ENCODE measurements at places on chromosomes 5 and 9.

- no peak for DNase-seq
Observed at GRCh38 chr5:38607930-38608564, 51.6 kb upstream of the LIFR start.

GRCh38 chr9:135275163-135275562 is 187.7 kb downstream of the OLFM1 start:
- no peak for DNase-seq

DNA sequence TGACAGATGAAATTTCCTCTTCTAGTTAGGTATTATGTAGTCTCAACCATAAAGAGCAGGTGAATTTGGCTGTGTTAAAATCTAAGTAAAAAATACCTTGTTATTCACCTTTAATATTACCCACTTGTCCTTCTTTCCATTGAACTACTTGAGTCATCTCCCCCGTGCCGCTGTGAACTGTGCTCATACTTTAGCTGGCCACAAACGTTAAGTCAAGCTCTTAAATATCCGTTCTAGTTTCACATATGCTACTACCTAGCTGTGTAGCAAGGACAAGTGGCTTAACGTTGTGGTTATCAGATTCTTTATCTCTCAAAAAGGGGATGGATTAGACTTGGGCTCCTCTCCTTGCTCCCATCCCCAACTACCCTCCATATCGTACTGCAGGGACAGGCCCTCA is 110.4 kb downstream of the EFNA5 start:
- DNase-seq: no peak

DNA sequence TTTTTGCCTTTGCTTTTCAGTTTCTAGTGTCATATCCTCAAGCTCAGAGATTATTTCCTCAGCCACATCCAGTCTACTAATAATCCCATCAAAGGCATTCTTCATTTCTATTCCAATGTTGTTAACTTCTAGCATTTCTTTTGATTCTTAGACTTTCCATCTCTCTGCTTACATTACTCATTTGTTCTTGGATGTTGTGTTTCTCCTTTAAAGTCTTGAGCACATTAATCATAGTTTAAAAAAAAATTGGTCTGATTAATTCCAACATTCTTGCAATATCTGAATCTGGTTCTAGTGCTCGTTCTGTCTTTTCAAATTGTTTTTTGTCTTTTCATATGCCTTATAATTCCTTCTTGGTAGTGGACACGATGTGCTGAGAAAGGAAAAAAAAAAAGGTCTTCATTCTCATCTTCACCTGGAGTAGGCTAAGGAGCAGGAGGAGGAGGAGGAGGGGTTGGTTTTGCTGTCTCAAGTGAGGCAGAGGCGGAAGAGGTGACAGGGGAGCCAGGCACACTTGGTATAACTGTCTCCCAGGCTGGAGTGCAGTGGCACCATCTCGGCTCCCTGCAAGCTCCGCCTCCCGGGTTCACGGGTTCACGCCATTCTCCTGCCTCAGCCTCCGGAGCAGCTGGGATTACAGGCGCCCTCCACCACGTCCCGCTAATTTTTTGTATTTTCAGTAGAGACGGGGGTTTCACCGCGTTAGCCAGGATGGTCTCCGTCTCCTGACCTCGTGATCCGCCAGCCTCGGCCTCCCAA is 16.3 kb downstream of the PRXL2C start:
- no peak for DNase-seq

- no peak for DNase-seq
Observed at GRCh38 chr9:82558346-82558745, 504.6 kb downstream of the RASEF start.

DNA sequence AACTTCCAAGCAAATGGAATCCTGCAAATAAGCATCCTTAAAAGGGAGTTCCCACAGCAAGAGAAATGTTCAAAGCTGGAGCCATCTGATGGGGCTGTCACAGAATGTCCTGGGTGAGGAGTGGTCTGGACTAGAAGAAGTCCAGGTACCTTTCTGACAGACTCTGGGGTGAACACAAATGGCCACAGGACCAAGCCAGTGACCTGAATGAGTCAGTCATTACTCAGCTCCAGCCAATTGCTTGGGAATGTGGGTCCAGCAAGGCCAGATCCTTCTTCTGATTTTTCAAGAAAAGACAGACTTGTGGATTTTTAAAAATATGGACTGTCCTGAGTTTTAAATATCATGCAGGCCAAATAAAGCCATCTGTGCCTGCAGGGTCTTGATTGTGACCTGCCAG is 30.1 kb downstream of the GALNT10 start:
- no peak for DNase-seq

DNA sequence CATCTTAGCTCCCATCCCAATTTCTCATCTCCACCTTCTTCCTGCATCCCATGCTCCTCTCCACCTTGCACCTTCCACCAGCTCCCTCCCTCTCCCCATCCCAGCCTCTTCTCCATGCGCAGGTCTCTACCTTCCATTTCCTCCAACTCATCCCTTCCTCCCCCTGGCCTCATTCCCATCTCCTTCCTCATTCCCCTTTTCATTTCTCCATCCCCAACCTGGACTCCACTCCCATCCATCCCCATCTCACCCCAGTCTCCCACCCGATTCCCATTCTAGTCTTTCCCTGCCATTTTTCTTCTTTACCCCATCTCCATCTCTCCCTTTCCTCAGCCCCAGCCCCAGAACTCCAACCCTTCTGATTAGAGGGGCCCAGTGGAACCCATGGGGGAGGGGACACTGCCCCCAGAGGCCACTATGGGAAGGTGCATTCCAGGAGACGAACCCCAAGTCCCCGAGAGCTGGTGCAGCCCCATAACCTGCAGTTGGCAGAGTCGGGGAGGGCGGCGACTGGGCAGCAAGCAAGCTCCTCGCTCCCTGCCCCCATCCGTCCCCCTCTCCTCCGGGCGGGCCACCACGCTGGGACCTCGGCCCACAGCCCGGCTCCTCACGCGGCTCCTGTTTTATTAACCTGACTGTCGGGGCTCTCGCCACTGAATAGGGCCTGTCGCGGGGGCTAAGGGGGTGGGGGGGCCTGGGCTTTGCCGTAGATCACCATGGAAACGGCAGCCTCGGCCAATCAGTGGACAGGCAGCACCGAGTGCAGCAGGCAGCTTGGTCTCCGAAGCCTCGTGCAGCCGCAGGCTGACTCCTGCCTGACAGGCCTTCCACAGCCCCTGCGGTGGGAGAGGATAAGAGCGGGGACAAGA is 66.7 kb downstream of the PCDH1 start:
- no peak for DNase-seq

- DNase-seq: no peak
Observed at GRCh38 chr5:80780024-80780423, 125.2 kb upstream of the DHFR start.

DNA sequence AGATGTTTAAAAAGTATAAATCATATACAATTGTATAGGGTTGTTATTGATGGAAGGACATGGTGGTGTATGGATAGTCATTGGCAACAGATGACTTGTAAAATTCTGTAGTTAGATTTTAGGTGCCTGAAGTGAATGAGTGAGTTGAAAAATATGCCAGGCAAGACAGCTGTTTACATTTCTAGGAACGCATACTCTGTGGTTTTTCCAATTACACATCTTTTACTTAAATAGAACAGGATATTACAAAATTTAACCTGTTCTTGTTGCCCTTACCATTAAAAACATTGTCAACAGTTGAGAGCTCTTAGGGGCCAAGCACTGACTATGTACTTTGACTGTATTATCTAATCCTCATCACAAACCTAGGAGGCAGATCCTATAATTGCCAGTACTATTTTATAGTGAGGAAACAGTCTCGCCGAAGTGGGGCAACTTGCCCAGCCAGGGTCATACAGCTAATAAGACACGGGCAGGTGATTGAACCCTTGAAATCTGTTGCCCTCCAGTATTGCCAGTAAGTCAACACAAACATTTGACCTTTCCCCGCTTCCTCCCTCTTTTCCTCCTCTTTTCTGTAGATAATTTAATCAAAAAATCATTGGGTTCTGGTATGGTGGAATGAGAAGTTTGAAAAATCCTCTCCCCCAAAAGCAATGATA is 88.6 kb downstream of the MACROH2A1 start:
- no peak for DNase-seq

- DNase-seq: no peak
Observed at GRCh38 chr9:105308461-105309341, 64.2 kb downstream of the SLC44A1 start.

DNA sequence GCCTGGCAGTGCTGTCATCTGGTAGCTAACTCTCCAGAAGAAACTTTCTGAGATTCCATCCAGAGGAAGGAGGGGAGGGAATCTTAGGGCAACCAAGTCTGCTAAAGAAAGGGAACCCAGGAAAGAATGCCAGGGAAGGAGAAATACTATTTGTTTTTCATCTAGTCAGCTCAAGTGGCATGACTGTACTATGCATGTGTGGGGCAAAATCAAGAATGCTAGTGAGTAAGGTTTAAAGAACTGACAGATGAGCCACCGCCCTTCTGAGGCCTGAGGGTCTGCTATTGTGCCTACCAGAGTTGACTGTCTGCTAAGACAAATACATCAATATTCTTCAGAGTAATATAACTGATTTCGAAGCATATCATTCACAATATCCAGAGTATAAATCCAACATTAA is 204.2 kb downstream of the SLC12A2 start:
- DNase-seq: no peak

GRCh38 chr9:134301387-134302129 is 24.7 kb upstream of the RXRA start:
- DNase-seq: no peak

GRCh38 chr9:20561531-20561930 is 60.8 kb downstream of the MLLT3 start:
- no peak for DNase-seq

DNA sequence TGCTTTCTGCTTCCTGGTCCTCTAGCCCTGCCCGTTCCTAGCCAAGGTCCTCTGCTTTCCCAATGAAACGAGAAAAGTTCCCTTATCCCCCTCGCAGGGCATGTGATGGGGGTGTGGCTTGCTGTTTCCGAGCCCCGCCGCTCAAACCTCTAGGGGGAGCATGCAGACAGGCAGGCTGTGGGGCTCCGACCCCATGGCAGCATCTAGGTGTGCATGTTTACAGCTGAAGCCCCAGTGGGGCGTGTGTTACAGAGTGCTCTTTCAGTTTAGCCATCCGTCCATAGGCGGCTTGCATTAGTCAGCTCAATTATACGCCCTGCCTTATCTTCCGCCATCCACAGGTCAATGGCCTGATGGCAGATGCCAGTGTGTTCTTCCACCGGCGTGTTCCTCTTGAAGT is 48.3 kb upstream of the SPATA31E1 start:
- DNase-seq: no peak

GRCh38 chr9:106576232-106576760 is 286.7 kb upstream of the ZNF462 start:
- no peak for DNase-seq

GRCh38 chr5:122151640-122152039 is 22.3 kb downstream of the ZNF474 start:
- DNase-seq: no peak

- no peak for DNase-seq
Observed at GRCh38 chr5:5344051-5344571, 78.4 kb upstream of the ICE1 start.

- no peak for DNase-seq
Observed at GRCh38 chr9:13109781-13110180, 169.7 kb downstream of the MPDZ start.

DNA sequence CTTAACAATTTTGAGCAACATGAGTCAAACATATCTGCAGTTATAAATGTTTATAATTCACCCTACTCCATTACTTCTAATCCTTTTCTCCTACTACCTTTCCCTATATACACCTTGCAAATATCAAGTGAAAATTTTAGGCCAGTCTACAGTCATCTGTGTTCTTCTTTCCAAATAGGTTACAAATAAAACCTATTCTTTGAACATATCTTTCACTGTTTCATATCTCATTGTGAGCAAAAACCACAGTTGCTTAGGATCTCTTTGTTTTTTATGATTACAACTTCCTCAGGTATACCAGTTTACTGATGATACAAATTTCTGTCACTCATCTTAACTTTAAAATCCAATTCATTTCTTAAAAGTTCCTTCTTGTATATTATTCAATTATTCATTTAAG is 34.4 kb downstream of the RFX3 start:
- no peak for DNase-seq

DNA sequence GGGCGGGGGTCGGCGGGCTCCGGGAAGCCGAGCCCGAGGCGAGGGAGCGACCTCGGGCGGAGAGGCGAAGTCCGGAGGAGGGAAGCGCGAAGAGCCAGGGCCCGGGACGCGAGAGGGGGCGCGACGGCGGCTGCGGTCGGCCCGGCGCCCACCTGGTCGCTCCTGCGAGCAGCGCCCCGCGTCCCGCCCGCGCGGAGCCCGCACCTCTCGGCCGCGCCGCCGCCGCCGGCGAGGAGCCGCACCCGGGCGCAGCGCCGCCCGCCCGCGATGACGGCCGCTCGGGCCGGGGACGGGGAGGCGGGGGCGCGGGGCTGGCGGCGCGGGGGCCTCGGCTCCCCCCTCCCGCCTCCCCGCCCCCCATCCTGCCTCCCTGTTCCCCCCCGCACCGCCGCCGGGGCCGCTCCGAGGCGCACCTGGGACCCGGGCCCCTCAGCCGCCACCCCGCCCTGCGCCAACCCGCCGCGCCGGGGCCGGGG is 2.6 kb downstream of the NR5A1 start:
- DNase-seq: no peak

DNA sequence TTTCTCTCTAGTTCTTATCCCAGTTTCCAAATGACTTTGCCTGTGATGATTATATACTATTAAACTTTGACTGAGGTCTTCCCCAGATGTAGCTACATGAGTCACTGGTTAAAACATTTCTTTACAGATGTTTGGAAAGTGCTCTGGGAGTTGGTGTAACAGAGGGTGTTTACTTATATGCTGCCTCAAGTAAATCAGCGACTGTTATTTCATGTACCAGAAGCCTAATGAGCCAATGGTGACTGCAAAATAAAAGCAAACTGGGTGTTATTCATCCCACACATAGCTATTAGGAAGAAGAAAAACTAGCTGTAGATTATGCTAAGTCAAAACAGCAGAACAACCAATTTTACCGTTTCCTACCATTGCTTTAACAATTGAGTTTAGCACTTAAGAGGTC is 929.7 kb upstream of the SEMA6A start:
- DNase-seq: no peak

GRCh38 chr5:96661855-96662724 is at the start of gene CAST:
CAST (plus strand) TSS chr5:96662376; CDS start chr5:96662423, 47 bp downstream.
- DNase-seq: peak; percentile 66

DNA sequence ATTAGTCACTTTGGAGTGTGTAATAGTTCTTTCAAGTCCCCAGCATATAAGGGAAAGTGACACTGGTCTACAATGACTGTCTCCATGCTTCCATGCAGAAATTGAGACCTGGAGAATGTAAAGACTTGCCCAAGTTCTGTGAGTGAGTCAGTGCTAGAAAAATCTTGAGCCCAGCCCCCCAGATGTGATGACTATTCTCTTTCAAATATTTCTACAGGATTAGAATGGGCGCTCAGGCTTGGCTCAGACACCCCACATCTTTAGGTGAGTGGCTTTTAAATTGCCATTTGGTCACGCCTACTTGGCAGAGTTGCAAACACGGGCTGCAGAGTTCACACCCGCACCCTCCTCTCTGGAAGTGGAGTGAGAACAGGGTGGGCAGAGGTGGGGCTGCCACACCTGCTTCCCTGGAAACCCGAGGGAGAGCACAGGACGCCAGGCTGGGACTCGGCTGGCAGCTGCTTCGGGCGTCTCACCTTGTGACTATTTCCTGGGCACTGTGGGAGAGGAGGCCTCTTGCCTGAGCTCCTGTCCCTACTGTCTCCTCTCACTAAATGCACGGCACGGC is 37.6 kb downstream of the ROPN1L start:
- DNase-seq: no peak

GRCh38 chr5:171129308-171129707 is 179.7 kb upstream of the TLX3 start:
- DNase-seq: no peak

- no peak for DNase-seq
Observed at GRCh38 chr9:3708751-3709150, 182.9 kb upstream of the RFX3 start.
